ENCODE measurements at places on chromosomes 6 and 20.

DNA sequence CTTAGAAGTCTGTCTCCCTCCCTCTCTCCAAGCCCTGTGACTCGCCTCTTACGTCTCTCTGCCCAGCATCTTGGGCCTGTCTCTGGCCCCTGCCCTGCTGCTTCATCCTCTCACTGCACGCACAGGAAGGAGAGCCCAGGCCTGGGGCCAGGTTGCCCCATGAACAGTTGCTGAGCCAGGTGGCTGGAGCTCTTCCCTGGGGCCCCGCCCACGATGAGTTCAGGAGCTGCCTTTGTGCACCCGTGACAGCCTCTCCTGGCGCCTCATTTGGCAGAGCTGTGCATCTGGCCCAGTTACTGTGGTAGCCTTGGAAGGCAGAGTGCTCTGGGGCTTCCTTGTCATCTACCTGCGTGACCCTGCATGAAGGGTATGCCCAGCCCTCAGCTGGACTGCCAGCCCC is 44.5 kb downstream of the SLC52A3 start:
- DNase-seq, result no peak

- no peak for DNase-seq
These were observed 59.7 kb downstream of the TFAP2A start for GRCh38 chr6:10355115-10355702.

DNA sequence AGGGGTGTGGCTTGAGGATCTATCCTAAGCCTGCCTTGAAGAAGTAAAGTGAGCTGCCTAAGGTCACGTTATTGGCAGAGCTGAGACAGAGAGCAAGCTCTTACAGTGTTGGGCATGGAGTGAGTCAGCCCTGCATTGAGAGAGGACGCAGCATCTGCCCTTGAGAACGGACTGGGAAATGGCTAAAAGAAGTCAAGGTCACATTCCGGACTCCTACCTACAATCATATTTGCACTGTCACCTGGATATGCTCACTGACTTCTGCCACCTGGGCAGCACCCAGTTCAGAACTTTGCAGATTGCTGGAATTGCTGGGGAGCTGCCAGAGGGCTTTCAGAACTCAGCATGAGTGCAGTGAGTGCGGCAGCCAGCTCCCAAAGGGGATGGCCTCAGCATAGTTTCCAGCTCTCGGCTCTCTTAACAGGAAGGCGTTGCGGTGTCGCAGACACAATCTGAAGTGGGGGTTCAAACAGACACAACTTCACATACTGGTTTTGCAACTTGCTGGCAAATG is 199.3 kb upstream of the SGK1 start:
- DNase-seq, result no peak

GRCh38 chr6:63572747-63573075 is 431 bp downstream of the LOC128125822 start:
- DNase-seq, result no peak

- peak; percentile 65 for DNase-seq
These were observed 44.0 kb downstream of the EFCAB8 start for GRCh38 chr20:32902456-32903420.

- no peak for DNase-seq
These were observed 59.6 kb downstream of the SPTLC3 start for GRCh38 chr20:13068336-13068735.

DNA sequence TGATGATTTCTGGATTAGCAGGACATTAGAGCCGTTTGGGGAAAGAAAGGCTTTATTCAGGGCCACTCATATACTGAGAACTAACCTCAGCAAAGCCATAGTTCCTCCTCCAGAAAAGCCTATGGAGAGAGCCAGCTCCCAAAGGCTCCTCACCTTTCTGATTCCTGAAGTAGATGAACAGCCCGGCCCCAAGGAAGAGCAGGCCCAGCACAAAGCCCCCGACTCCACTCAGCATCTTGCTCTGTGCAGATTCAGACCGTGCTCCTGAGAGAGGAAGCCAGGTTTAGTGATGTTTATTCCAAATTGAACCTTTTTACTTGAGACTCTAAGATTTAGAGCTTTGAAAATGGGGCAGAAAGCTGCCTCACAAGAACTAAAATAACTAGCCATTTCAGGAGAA is 9.1 kb downstream of the HLA-DRB1 start:
- DNase-seq, result no peak

GRCh38 chr6:13372688-13373487 is 44.6 kb upstream of the TBC1D7 start:
- DNase-seq, result no peak

DNA sequence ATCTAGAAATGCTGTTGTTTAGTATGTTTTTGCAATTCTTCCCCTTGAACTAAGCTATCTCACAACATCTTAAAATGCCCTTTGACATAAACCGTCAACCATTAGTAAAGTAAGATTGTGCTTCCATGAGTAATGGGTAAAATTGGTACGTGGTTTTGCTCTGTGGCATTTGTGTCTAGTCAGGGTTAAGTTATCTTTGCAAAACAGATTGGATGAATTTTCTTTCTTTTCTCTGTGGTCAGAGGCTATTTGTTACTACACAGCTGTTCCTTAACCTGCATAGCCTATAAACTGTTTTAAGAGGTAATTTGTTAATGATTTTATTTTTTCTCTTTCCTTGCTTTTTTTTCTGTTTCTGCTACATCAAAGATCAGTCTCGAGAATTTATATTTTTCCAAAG is 75.4 kb downstream of the RPP40 start:
- no peak for DNase-seq

- DNase-seq, result no peak
These were observed 58.3 kb upstream of the CARMIL1 start for GRCh38 chr6:25220857-25221256.

DNA sequence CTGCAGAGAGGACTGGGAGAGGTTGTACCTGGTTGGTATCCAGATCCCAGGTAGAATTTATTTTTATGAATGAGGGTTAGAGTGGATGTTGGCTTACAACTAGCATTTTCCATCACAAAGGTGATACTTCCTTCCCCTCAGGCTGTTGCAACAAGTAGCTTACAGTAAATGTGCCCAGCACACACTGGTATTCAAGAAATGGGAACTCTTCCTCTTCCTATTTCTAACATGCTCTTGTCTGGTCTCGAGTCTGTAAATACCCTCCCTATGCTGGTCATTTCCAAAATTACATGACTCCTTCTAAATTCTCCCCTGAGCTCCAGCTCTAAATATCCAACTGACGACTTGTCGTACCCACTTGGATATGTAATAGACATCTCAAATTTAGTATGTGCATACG is 90.1 kb upstream of the FOXC1 start:
- no peak for DNase-seq

DNA sequence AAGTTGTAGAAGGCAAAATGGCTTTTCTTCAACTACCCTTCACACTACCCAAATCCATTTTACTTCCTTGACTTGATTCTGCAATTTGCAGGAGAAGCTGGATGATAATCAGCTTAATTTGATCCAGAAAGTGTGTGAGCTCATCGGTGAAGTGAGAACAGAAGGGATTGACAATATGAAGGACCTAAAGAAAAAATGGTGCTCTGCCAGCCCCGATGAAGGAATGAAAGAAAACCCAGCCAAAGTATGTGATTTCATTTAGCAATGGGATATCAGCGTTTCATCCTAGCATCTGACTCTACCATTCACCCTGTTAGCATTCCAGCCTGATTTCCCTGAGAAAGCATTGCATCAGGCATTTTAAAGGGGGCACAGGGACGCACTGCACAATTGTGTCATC is 41.5 kb downstream of the CD164 start:
- no peak for DNase-seq

DNA sequence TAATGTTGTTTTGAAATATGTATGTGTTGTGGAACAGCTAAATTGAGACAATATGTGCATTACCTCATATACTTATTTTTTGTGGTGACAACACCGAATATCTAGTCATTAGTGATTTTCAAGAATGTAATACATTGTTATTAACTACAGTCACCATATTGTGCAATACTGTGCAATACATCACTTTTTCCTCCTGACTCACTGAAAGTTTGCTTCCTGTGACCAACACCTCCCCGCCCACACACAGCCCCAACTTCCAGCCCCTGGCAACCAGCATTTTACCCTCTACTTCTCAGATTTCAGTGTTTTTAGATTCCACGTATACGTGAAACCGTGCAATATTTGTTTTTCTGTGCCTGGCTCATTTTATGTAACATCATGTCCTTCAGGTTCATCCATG is 627.9 kb downstream of the PRKN start:
- DNase-seq, result peak; percentile 6

DNA sequence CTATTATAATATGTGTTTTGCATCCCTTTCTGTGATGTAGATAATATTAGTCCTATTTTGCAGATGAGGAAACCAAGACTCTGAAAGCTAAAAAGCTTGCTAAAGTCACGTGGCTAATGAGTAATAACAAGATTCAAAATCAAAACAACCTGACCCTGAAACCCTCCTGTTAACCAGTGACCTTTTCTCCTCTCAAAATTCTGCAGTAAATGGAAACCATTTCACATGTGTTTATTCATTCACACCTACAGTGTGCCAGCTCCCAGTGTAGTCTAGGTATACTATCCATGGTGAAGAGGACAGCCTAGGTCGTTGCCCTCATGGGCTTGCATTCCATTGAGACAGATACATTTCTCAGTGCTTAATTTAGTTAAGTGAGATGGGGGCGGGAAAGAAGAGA is 30.6 kb upstream of the PHACTR2 start:
- no peak for DNase-seq

DNA sequence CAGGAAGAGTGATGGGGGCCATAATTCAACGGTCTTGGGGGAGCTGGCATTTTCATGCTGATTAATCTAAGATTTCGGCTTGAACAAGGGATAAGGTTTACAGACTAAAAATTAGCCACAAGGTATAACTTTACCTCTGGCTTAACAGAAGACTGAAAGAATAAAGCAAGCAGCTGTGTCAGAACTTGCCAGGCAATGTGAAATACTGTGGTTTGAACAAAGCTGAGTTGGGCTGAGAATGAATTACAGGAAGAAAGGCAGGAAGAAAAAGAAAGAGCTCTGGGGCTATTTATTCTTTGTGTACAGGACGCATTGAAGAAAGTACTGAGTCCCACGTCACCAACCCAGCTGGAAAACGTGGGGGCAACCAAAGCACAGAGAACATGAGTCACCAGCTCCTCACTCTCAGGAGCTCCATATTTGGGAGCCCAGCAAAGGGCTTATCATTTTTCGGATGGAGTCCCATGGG is 121.5 kb upstream of the NEDD9 start:
- DNase-seq, result peak; percentile 49

- no peak for DNase-seq
These were observed 31.1 kb upstream of the DLGAP4 start for GRCh38 chr20:36275011-36275410.

DNA sequence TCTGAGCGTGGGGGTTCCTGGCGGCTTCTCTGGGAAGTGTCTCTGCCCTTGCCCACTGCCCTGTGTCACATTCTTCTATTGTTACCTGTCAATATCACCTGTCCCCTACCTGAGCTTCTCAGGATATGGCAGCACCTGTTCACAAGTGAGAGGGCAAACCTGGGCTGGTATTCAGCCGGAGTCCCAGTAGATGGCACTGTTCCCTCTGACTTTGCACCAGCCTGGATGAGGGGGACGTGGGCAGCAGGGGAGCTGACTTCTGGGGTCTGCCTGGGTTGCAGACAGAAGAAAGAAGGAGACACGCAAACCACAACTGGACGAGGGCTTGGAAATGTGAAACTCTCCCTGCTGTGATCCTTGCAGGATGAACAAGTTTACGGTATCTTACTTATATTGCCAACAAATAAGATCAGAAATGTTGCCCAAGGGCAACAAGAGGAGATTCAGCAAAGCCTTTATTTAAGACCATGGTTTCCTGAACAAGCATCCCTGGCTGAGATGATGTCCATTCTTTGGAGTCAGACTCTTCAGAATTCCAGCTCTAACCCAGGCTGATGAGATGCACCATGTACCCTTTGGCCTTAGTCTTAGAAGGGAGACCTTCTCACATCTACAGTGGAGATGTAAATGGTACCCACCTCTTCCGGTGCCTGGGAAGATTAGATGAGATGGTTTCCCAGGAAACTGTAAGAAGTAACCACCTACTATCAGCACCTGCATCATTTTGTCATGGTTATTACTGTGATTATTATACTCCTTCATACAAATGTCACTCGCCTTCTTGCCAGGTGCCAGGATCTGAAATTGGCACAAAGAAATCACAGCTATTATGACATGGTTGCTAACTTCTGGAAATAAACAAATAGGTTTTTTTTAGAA is 400.0 kb upstream of the CDH4 start:
- no peak for DNase-seq

DNA sequence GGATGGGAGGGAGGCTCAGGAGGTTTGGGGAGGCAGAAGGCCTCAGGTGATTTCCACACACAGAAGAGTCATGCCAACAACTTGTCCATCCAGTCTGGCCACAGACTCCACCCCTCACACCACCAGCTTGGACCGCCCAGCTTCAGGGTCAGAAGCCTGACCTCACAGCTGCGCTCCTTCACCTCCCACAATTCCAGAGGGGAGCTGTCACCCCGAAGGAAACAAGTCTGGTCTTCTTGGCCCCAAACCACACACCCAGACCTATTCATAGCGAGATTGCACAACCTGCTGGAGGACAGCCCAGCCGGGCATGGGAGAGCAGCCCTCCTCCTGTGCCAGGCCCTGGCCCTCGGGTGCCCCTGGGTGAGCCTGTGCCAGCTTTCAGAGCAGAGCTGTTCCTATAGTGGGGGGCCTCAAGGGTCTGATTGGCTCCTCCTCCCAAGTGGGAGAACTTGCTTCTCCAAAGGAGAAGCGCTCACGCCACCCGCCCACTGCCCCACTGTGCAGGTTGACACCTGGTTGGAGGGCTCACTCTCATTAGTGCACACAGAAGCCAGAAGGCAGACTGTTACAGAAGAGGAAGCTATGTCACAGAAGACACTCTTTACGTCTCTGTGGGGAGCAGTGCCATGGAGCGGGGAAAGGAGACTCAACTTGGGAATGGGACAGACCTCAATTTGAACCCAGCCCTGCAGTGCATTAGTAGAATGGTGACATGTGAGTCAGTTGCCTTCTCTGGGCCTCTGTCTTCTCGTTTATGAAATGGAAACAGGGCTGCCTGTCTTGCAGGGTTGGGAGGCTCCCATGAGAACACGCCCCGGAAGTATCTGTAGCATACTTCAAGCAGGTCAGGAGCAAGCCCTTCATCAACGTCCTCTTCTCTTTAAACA is 128.8 kb downstream of the FOXO3 start:
- DNase-seq, result no peak

DNA sequence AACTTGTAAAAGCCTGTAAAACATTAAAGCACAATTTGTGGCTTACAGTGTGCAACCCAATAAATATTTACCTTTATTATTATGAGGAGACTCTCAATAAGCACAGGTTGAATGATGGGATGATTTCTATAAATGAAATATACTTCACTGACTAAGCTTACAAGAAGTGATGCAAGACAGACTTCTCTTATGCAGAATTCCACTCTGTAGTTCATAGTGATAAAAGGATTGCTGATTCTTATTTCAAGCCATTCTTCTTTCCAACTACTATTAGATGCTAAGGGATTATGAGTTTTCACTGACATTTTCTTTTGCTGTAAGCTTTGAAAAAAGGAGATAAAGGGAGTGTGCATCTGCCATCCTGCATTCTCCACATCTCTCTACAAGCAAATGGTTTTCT is 149.0 kb upstream of the ARG1 start:
- DNase-seq, result no peak

DNA sequence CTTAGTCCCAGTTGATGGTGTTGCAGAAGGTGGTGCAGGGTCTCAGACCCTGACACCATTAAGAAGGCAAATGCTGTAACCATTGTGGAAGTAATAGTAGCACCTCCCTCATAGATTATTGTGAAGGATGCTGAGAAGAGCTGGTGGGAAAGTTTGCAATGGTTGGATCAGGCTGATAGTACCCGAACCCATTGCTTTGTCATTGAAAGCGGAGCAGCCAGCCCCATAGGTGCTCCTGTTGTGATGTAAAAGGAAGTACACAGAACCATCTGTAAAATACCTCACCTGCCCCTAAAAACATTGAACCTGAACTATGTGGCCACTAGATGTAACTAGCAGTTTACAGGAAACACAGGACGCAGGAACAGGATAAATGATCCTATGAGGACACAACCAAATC is 31.5 kb downstream of the RIOK1 start:
- DNase-seq, result no peak

All from CD4-positive, alpha-beta T cell treated with Interferon alpha-2 for 1 hour (primary cell).